KG1 (cell line): ENCODE measurements at places on chromosomes 4 and X.

DNA sequence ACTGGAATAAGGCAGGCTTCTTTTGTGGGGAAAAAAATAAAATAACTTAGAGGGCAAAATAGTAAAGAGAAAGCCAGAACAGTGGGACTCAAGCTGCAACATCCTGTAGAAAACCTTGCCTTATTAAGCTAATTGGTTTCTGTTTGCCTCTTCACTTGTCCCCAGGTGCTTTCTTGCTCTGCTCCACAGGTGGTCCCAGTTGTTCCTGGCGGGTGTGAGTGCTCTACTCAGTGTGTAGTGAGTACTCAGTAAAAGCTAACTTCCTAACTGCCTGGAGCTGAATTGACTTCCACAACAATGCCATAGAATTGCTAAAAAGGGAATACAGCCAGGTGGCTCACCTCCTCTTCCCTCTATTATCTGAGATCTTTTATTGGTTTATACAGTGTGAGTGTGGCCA lies 930.2 kb downstream of the C4orf33 start:
- no peak for DNase-seq

DNA sequence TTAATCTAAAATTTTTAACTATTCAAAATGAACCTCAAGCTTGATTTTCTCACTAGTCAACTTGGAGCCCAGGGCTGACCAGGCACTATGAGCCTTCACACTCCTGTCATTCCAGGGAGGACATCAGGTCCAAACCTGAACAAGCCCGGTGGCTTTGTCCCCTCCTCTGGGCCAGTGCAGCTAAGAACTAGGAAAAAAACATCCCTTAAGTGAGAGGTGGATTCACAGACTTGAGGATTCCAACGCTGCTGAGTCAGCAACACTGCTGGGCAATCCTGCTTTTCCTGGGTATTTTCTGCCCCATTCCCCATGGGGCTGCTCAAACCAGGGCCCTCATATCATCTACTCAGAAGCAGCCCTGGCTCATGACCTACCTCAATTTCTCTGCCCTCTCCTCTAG lies 4.0 kb downstream of the RNF212 start:
- no peak for DNase-seq

DNA sequence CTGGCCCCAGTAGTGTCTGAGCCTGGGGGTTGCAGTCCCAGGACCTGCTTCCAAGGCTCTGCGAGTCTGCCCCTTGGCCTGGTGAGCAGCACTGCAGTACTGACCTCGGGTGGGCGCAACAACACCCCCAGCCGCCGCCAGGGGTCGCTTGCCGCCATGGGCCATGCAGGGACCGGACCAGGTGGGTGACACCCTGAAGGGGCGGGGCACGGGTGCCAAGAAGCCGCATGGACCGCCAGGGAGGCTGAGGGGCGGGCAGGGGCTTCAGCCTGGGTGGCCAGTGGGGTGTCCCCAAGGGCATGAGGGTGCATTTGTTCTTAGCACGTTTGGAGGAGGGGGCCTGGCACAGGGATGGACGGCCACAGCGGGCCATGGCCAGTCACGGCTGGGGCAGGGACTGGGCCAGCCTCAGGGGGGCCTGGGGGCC lies 25.0 kb downstream of the TACC3 start:
- no peak for DNase-seq

DNA sequence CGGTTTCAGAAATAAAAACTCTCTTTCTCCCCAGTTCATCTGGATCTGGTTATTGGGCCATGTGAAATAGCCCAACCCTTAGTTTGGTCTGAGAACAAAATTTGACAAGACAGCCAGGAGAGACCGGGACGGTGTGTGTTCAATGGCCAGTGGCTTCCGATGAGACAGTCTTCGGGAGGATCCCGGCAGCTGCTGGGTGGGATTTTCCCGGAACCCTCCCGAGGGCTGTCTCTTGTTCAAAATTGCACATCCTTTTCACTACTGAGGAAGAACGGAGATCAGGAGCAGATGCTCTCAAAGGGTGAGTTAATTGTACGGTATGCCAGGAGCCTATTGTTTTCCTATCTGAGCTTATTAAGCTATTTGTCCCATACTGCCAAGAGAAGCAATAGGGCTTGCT lies 166.5 kb downstream of the PRR32 start:
- DNase-seq: no peak

DNA sequence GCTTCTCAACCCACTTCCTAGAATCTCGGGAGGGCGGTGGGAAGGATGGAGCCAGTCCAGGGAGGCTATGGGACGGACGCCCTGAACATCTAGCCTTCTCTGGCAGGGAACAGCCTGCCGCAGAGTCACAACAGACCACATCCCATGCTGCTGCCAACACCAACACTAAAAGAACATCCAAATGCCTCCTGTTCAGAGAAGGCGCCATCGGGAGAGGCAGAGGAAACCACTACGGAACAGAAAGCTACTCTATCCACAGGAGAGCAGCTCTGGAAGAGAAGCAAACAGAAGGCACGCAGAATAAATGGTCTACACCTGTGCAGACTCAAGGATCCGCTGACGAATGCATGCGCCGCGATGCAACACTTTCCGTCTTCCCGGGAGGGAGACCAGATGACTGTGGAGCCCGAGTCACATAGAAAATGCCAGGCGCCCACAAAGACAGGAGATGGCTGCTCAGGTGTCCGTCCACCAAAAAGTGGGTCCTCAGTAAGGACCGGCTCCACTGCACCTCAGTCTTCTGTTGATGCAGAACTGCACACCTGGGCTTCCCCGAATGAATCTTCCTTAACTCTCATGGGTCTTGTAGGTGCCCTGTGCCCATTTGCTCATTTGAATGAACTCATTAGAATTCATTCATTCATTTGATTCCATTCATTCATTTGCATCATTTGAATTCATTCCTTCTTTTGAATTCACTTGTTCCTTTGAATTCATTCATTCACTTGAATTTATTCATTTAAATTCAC lies 217.5 kb downstream of the DHRSX start:
- no peak for DNase-seq

- DNase-seq: no peak
Observed at GRCh38 chr4:12651876-12652275, 832.3 kb downstream of the RAB28 start.

GRCh38 chr4:152778656-152779512 lies 646 bp downstream of the TIGD4 start:
- DNase-seq: peak; percentile 8

DNA sequence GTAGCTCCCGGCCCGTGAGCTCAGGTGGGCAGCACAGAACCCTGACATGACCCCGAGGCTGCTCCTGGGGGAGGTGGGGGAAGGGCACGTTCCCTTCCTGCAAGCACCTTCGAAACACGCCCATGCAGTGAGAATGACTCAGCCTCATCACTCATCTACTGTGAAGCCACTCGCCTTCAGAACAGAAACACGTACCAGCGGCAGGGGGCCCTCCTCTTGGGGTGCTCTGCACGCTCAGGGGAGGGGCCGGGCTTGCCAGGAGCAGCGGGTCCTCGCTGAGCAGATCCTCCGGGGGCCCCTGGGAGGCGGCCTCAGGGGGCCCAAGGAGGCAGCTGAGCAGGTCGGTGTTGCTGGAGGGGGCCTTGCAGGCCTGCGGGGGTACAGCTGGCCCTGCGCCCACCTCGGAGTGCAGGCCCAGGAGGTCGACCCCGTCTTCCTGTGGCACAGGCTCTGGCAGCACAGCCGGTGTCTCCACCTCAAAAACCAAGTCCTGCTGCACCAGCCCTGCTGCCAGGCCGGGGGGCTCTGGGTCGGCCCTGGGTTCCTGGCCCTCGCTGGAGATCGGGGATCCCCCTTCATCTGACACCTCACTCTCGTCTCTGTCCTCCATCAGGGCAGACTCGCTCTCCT lies 40.9 kb upstream of the CPLX1 start:
- DNase-seq: no peak

DNA sequence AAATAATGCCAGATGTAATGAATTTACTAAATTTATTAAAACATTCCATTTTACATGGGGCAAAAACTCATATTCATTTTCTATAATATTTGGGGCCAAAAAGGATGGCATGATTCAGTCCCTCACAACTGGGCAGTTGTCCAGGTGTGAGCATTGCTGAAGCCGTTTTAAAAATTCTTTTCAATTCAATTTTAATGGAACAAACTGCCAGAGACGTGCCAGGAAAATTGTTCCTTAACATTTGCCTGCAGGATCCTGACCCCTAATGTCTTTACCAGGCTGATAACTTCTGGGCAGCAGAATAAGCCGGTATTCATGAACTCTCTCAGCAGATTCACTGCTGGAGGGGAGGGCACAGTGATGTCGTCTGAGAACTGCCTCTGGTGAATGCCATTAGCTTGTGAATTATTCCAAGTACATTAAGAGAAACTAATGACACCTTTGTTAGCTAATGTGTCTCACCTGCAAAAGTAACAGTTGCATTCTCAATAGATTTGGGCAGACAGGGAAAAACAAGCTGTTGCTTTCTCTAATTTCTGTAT lies 1445.1 kb upstream of the TENM3 start:
- no peak for DNase-seq

- no peak for DNase-seq
Observed at GRCh38 chrX:41472231-41472815, 25.2 kb downstream of the NYX start.

DNA sequence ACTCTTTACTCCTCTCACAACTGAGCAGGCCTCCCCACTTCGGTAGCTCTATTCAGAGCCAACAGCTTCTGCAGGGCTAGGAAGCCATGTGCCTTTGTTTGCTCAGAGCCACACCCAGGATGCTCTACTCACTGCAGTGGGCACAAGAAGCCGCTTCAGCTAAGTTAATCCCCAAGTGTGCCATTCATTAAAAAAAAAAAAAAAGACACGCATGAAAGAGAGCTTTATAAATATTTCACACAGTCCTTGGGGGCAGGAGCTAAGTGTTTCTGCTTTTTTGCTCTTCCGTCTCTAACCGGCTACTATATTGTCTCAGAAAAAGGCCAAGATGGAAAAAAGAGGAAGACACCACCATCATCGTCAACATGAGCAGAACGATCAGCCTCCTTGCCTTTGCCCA lies 8.1 kb downstream of the CRMP1 start:
- no peak for DNase-seq

- DNase-seq: no peak
Observed at GRCh38 chr4:39846120-39846519, 131.6 kb downstream of the PDS5A start.

DNA sequence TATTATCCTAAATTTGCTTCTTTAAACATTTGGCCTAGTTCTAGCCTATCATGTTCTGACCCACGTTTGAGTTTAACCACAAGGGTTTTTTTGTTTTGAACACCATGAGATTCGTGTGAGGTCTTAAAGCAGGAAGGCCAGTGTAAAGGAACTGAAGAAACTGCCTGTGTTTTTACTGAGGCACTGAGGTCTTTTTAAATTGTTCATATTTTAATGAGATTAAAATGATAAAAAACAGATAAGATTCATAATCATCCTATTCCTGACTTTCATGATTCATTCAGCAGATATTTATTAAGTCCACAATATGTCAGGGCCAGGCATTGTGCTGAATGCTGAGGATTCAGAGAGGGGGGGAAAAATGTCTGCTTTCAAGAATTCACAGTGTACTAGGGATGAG lies 3.2 kb downstream of the RPS6KA3 start:
- DNase-seq: no peak

GRCh38 chrX:43469391-43470054 lies 186.6 kb upstream of the MAOA start:
- DNase-seq: no peak

DNA sequence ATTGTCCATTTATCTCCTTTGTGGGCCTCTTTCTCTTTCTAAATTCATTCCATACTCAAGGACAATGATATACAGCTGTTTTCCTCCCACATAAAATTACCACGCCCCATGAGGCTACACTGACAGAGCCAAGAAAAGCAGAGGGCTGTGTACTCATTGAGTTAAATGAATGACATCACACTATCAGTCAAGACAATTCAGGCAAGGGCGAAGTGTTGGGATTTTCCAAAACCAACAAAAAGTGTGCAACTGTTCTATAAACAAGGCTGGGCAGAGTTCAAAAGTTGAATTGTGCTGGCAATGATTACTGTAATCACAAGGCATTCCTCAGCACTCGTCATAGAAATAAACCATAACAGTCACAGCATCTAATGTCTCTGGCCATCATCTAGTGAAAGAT lies 799.6 kb upstream of the DIAPH2 start:
- no peak for DNase-seq

- DNase-seq: no peak
Observed at GRCh38 chr4:179803857-179804256, 2361.6 kb upstream of the AGA start.

DNA sequence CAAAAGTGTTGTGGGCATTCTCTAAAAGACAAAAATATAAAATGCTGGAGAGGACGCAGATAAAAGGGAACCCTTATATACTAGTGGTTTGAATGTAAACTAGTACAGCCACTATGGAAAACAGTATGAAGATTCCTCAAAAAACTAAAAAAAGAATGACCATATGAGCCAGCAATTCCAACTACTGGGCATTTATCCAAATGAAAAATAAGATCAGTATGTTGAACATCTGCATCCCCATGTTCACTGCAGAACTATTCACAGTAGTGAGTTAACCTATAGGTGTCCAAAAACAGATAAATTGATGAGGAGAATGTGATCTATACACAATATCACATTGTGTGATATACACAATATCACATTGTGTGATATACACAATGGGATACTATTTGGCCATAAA lies 1615.3 kb downstream of the PCDH18 start:
- no peak for DNase-seq

DNA sequence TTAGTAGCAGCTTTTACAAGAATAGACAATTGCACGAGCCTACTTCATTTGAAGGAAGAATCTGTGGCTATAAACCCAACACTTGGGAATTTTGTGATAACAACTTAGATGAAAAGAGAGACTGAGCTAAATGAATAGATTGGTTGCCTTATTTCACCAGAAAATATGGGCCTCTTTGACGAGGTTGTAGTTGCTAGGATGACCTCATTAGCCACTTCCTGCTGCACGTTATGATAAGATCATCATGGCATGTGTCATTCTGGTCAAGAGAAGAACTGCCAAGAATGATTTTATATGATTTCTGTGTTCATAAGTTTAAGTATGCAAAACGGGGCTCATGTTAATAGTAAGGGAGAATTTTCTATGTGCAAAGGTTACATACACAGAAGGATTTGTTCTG lies 321.9 kb upstream of the GIMD1 start:
- DNase-seq: no peak
